Posterior vena cava (tissue), 2 donors: ENCODE measurements at places on chromosomes 7 and 10.

GRCh38 chr7:30276203-30276900 is 8.0 kb upstream of the ZNRF2 start:
- no peak for DNase-seq

- DNase-seq: no peak
Measured at GRCh38 chr10:84375011-84375410, 46.6 kb downstream of the CCSER2 start.

GRCh38 chr7:139774376-139774775 is 3.4 kb downstream of the HIPK2 start:
- no peak for DNase-seq

- DNase-seq: no peak
Measured at GRCh38 chr10:123297175-123297574, 143.0 kb downstream of the BUB3 start.

DNA sequence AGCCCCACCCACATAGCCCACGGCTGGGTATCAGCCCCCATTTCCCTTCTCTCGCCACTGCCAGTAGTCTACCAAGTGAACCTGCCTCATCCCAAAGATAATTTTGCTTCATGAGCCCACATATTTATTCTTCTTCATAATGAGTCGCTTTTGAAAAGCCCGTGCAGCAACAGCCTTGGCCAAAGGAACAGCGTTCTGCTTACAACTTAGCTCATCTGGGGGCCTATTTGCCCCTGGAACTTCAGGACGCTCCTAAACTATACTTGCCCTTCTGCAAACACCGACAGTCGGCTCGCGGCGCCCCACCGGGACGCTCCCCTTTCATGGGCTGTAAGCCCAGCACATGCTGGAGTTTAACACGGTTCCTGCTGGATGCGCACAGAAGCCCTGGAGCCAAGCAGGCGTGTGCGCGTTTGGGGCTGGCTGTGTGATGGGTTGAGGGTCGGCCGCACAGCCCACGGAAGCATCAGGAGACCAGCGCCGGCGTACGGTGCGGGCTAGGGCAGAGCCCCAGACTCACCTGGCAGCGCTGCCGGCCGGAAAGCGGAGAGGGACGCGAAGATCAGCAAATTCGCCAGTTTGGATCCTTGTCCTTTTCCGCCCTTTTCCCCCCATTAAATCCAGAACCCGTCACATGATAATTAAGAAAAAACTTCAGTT is 370 bp downstream of the TMEM60 start:
- DNase-seq: no peak

DNA sequence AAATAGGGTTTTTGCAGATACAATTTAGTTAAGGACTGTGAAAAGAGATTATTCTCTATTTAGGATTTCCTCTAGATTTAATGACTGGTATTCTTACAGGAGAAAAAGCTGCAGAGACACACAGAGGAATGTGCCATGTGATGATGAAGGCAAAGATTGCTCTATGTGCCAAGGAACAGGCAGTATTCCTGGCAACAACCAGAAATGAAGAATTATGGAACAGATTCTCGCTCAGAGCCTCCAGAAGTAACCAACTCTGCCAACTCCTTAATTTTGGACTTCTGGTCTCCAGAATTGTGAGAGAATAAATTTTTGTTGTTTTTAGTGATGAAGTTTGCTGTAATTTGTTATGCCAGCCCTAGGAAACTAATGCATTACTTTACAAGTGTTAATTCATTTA is 307.6 kb upstream of the SEMA3A start:
- DNase-seq: no peak

GRCh38 chr10:129601737-129602136 is 134.7 kb downstream of the MGMT start:
- DNase-seq: no peak

DNA sequence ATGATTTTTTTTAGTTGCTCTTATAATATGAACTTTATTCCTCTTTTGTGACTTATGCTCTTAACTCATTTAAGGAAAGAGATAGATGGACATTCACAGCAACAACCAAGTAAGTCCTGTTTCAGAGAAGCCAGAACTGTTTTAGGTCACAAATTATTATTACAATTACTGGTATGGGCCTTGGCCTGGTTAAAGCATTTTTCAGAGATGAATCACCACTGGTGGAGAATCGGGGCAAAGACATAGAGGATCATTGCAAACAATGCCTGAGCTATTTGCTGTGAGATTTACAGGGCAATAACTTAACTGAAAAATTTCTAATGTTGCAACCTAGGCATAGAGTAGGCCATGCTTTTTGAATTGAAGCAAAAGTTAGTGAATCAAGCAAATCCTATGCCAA is 138.0 kb upstream of the YAE1 start:
- no peak for DNase-seq

DNA sequence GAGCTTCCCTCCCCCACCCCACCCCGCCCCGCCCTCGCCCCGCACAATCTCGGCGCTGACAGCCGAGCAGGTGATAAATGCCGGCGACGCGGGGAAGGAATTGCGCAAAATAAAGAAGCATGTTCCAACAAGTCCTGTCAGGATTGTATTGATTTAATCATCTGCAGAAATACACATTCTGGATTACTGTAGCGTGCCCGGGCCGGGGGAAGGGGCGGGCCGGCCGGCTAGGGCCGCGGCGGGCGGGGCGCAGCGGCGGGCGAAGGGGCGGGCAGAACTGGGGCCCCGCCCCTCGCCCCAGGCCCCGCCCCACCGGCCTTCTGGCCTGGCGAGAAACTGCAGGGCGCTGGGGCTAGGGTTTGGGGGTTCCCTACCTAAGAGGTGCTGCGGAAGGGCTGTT is 88.9 kb upstream of the PAX2 start:
- DNase-seq: no peak

DNA sequence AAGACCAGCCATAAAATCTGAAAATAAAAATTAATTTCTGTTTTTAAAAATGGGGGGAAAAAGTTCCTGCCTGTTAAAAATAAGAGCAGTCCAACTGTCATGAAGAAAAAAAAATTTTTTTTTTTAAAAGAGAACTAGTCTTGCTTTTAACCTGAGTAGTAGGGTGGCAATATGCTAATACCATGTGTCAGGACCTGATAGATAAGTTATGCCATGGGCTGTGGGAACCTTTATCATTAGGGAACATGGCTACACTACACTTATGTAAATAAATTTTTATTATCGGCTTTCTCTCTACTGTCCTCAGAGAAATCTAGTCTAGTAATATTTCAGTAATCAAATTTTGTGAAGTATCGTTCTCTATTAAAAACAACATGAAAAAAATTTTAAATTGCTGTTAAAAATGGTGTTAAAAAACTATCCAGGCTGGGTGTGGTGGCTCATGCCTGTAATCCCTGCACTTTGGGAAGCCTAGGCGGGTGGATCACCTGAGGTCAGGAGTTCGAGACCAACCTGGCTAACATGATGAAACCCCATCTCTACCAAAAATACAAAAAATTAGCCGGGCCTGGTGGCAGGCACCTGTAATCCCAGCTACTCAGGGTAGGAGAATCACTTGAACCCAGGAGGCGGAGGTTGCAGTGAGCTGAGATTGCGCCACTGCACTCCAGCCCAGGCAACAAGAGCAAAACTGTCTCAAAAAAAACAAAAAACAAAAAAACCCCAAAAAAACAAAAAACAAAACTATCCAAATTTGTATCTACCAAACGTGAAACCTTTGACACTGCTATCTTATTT is 20.7 kb downstream of the NT5C3A start:
- DNase-seq: no peak

DNA sequence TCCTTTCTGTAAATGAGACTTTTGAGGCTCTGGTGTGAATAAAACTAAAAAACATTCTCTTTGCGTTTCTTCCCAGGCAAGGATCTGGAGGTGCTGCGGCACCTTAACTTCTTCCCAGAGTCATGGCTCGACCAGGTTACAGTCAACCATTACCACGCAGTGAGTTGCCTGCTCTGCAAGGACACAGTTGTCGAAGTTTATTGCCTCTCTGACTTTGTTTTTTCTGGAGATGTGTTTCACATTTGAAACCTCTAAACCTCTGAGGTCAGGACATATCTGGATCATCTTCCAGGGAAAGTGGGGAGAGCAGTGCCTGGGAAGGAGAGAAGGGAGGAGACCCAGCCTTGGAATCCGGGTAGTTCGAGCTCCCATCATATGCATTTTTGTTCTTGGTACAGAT is 43.4 kb upstream of the PLEKHA1 start:
- DNase-seq: no peak

DNA sequence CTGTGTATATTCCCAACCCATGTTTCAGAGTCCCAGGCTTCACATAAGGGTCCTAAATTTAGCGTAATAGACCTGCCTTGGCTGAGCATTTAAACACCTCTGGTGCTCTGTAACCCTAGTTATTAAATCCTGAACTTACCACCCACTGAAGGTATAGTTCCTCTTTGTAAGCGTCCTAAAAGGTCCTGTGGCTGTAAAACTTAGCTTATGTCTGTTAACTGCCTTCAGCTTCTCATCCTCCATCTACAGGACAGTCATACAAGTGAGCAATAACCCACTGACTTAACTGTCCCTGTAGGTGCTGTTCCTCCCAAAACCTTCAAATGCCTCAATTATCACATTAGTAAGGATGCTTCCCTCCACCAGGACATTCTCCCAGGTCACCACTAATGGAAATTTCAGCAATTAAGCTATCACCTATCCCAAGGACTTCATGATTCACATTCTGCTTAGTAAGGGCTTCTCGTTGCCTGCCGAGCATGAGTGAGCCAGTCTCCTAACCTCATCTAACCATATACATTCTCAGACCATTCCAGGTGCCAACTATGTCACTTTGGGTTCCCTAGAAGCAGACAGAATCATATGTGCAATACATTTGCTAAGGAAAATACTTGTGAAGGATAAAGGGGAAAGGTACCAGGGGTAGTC is 55.8 kb downstream of the CASD1 start:
- no peak for DNase-seq

DNA sequence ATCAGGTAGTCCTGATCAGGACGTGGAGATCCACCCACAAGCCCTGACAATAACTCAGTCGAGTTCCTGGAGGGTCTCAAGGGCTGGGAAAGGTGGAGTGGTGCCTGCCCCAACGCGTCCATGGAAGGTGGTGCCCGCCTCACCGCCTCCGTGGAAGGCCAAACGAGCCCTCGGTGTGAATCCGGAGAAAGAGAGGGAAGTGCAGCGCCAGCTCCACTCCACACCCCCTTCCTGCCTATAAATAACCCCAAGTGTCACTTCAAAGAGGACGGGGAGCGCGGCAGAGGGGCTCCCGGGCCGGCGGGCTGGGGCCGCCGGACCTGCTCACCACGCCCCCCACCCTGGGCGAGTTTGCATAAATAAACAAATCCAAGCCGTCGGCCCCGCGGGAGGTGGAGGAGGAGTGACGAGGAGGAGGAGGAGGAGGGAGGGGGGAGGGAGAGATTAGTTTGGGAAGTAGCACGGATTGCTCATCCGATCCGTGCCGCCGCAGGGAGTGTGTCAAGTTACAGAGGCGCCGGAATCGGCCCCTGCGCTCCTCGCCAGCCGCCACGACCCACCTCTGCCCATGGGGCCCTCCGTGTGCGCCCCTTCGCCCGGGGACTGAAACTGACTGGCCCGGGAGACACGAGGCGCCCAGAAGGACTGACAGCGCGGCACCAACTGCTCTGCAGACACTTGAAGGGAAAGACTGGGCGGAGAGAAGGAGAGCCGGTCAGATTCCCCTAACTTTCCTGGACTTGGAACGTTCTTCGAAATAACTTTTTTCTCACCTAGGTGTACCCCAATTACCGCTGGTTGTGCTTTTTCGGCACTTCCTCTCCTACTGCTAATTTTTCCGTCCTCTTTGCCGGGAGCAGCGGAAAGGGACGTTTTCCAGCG is at the start of gene COL13A1:
Gene COL13A1 (plus strand): TSS at position 473 of the 882 bp plus-strand sequence. CDS start 518 bp downstream, outside the sequence.
- DNase-seq: peak; percentile 84

GRCh38 chr10:30542001-30542894 is 87.3 kb downstream of the LYZL2 start:
- DNase-seq: no peak

- no peak for DNase-seq
Measured at GRCh38 chr10:31142026-31142425, 110.4 kb upstream of the ZNF438 start.

GRCh38 chr7:150755473-150756099 is 18.4 kb downstream of the GIMAP5 start:
- no peak for DNase-seq

DNA sequence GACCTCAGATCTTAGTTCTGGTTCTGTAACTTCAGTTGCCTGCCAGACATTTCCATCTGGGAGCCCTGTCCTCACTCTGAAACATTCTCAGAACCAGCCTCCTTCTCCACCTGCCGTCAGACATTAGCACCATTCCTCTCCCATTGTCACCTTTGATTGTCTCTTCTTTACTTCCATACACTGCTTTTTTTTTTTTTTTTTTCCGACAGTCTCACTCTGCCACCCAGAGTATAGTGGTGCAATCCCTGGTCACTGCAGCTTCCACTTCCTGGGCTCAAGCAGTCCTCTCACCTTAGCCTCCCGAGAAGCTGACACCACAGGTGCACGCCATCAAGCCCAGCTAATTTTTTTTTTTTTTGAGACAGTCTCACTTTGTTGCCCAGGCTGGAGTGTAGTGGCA is 21.1 kb upstream of the HIPK2 start:
- no peak for DNase-seq

DNA sequence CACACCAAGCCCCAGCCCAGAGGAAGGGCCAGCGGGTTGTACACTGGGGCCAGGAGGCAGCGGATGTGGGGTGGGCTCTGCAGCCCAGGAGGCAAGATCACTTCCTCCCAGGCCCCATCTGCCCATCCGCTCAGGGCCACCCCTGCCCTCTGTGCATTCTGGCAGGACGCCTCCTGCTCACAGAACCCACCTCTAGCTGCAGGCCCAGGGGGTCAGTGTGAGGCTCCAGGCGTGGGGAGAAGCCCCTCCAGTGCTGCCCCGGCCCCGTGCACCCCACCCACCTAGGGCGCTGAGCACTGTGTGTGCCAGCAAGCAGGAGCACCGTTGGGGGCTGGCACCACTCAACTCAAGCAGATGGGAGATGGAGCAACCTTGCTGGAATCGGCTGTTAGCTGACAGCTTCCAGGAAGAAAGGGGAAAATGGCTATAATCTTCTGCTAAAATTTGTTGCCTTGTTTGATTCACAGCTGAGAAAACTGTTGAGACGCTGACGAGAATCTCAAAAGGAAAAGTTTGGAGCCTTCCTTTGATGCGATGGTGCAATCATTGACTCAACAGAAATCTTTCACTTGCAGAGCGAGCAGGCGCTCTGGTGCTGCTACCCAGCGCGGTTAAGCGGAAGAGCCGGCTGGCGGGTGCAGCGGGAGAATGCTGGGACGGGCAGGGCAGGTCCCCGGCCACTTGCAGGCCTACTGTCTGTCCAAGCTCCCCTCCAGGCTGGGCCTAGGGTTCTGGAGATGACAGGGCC is 276.1 kb downstream of the ELFN1 start:
- peak; percentile 57 for DNase-seq

DNA sequence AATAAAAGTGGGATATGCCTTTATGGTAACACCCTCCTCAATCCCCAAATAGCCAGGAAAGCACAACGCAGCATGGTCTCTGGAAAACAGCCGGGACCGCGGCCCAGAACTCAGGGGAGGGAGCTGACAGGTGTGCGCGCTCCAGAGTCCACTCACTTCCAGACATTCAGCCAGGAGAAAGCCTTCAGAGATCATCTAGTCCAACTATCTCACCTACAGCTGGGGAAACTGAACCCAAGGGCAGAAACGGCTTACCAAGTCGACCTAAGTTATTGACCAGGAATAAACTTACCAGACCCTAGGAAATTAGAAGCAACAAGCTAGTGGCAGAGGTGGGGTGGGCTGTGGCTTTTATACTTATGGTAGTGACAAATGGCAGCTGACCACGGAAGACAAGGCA is 16.4 kb downstream of the GSDME start:
- no peak for DNase-seq

GRCh38 chr10:124296121-124296812 is 122.5 kb downstream of the OAT start:
- peak; percentile 60 for DNase-seq

GRCh38 chr7:98077762-98078161 is 28.9 kb upstream of the LMTK2 start:
- no peak for DNase-seq
